ENCODE measurements at places on chromosomes 7 and 10.

DNA sequence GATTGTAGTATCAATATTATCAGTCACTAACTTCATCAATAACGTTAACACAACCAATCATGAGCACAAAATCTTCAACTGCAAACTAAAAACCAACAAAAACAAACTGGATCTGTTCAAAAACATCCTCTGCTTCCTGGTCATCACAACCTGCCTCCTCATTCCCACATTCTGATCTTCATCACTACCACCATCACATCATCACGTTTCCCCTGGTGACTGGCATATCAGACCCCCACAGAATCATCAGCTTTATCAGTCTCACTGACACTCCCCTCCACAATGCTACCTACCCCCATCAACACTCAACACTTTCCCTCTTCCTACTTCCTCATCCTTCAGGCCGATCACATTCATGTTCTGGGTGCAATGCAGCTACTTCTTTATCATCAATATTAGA lies 11.4 kb downstream of the XPNPEP1 start:
- no peak for DNase-seq

- peak; percentile 63 for DNase-seq
Measured at GRCh38 chr10:100743626-100744135, 1.7 kb upstream of the PAX2 start.

DNA sequence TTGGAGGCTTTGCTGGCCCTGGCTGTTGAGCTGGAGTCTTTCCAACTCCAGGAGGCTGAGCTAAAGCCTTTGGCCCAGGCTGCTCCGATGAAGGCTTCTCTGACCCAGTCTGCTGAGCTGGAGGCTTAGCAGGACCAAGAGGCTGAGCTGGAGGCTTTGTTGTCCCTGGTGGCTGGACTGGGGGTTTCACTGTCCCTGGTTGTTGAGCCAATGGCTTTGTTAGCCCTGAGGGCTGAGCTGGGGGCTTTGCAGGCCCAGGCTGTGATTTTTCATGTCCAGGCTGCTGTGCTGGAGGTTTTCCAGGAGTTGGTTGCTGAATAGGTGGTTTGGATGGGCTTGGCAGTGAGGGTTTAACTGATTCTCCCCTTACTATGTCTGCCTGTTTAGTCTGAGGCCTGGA lies 7.3 kb downstream of the PCLO start:
- DNase-seq = no peak

DNA sequence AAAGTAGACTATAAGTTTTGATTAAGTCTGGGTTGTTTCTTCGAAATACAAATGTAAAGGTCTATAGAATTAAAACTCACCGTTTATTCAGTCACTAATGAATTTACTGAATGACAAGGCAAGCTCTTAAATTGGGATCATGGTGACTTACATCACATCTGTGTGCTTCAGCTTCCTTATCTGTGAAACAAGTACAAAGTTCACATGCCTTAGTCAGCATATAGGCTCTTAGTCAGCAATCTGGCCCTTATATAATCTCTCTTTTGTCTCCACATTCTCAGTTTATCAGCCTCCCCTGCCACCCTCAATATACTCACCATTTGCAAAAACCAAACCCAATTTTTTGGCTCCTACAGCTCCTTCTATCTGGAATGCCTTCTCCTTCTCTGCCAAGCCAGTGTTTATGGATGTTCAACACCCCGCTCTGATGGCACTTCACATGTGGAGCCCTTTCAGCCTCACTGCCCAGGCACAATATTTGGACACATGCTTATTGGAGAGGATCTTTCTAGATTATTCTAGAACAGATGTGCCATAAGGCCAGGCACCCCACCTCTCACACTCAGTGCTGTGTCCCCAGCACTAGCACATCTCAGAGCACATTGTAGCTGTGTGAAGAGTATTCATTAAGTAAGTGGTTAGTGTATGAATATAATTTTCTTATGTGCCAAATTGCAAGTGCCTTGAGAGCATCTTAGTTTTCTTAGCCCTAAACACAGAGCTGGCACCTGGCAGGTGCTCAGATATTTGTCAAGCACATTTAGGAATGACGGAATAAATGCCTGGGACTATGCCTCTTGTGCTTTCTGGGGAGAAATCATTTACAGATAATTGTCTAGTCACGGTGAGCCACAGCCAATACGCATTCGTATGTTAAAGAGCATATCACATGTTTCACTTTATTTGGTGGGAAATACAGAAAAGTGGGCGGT lies 9.8 kb upstream of the LAMB1 start:
- no peak for DNase-seq

Data from adipocyte (in vitro differentiated cells).